ENCODE measurements at places on chromosomes 2 and 18.

GRCh38 chr2:119484834-119485233 lies 39.4 kb downstream of the SCTR start:
- DNase-seq, result no peak

DNA sequence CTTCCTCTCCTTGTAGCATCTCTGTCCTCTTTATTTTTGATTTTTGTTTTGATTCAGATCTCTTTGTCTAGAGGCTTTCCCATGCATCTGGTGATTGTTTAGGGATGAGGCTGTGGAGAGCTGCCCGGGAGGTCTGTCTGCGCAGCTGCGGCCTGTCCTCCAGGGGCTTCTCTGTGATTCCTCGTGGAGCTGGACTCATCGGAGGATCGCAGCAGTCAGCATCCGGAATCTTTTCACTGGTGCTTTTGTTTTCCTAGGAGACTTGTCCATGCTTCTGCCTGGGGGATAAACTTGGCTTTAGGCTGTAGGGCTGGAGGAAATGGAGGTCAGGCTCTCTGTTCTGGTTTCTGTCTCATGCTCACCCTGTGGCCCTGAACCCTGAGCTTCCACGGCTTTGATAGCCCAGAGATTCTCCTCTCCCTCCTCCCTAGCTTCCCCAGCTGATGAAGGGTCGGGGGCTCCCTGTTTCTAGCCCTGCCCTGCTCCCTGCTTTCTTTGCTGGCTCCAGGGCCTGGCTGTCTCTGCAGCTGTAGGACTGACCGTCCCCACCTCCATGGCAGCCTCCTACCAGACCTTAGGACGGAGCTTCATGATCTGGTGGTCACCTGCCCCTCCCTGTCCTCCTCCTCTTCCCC lies 35.5 kb downstream of the ZNF532 start:
- no peak for DNase-seq

DNA sequence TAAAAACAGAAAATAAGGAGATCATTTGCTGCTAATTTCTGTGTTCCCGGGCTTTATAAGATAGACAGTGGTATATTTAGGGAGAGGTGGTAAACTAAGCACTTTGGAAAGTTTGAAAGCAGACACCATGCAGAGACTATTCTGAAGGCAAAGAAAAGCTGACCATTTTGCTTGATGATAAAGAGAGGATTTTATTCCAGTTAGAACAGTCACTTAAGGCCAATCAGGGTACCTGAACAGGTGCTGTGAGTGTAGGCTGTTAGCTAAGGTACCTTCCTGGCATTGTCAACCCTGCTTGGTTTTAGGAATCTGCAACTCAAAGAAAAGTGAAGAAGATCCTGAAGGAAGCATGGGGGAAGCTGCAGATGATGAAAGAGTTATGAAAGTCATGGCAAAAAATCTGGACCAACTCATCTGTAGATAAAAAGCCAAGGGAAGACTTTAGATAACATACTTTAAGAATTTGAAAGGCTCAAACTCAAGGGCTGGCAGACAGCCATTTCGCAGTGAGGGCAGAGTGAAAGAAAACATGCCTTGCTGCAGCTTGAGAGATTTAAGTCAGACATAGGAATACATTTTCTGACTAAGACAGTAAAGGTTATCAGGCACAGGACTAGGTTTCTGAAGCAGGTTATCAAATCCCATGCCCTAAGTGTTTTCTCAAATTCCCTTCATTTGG lies 80.1 kb upstream of the ARL5A start:
- DNase-seq, result no peak

- DNase-seq, result no peak
These were observed 85.6 kb downstream of the EHD3 start for GRCh38 chr2:31319406-31320175.

DNA sequence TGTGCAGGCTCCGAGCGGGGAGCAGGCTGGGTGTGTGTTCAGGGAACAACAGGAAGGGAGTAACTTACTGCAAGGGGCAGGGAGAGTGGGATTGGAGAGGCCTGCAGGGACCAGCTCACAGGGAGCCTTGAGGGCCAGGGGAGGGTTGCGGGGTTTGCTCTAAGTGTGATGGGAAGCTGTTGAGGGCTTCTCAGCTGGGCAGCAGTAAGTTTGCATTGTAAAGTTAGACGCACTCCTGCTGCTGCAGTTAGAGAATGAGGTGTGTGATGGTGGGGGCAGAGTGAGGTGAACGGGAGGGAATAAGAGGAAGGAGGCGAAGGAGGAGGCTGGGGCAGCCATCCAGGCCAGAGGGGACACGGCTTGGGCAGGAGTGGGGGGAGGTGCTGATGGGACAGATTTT lies 53.4 kb downstream of the BOLA3 start:
- DNase-seq, result no peak

DNA sequence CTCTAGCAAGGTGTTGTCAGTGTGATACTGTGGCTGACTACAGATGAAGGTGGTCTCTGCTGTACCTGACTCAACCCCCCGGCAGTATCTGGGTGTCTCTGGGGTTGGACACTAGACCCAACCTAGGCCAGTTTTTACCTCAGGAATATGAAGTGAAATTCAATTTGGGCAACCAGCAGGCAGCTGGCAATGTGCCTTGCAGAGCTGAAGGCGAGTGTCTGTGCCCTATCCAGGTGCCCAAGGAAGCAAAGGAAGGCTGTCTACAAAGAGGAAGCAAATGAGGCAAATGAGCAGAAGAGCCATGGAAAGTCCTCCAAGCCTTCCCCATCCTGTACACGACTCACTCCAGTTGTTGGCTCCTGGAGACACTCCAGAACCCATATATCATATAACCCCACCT lies 264.6 kb upstream of the AGAP1 start:
- DNase-seq, result no peak

- no peak for DNase-seq
These were observed 12.5 kb upstream of the GPR39 start for GRCh38 chr2:132404056-132404455.

GRCh38 chr18:80033181-80034067 lies 810 bp upstream of the RBFA start:
- no peak for DNase-seq

GRCh38 chr18:79798346-79798998 lies 734 bp downstream of the KCNG2 start:
- no peak for DNase-seq

DNA sequence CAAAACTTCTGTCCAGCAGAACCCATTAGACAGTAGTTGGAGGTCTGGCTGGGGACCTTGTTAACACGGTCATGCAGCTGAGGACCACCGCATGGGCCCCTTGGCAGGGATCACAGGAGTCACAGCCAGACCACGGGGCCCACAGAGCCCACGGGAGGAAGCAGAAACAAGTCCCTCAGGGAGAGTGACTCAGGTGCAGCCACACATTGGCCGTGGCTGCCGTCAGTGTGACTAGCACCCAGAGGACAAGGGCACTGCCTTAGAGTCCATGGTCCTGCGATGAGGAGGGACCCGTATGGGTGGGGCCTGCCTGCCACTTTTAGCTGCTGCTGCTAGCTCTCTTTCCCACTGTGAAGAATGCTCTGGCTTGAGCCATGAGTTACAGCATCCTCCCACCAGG lies 5.9 kb upstream of the RFX8 start:
- no peak for DNase-seq

- DNase-seq, result no peak
These were observed 237.5 kb downstream of the PIK3C3 start for GRCh38 chr18:42192251-42193248.

GRCh38 chr2:236210536-236210935 lies 42.4 kb upstream of the GBX2 start:
- no peak for DNase-seq

DNA sequence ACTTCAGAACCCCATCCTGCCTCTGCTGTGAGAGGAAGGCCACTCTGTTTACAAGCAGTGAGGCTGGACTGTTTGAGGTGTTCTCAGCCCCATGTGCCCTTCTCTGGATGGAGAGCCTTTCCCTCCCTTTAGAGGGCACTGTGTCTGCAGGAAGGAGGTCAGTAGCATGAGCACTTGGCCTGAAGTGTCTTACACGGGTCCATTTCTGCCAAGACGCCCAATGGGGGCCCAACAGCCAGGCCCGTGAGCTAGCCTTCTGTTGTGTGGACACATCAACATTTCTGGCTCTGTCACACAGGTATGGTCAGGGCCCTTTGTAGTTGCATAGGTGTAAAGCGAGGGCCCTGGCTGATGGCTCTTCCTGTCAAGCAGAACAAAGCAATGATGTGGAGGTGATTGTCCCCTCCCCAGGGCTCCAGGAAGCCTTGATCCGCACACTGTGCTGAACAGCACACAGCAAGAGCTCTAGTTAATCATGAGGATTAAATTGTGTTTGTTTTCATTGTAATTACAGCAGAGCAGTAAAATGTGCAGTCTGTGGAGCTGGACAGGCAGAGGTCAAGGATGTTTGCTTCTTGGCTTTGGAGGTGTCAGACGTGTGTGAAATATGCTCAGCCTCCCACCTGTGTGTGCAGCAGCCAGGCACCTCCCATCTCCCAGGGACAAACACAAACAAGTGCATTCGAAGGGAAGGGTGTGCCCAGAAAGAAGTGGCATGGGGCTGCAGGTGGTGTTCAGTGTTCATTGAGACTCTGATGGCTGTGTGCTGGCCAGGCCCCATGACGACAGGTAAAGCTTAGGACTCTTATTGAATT lies 132.1 kb downstream of the SH3RF3 start:
- DNase-seq, result no peak

DNA sequence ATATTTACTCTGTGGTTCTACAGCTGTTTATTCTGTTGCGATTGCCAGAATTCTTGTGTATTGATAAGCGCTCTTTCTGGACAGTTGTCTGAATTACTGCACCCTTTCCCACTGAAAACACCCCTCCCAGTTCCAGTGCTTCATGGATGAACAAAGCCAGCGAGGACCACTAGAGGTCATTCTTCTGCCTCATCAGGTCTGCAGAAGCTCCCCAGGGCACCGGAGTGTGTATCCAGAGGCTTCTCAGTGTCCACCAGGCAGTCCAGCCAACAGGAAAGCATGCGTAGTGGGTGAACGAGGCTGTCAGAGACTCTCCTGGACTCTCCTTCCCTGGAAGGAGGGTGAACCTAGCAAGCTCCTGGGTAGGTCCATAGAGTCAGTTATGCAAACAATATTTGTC lies 40.6 kb upstream of the INHBB start:
- DNase-seq, result no peak

DNA sequence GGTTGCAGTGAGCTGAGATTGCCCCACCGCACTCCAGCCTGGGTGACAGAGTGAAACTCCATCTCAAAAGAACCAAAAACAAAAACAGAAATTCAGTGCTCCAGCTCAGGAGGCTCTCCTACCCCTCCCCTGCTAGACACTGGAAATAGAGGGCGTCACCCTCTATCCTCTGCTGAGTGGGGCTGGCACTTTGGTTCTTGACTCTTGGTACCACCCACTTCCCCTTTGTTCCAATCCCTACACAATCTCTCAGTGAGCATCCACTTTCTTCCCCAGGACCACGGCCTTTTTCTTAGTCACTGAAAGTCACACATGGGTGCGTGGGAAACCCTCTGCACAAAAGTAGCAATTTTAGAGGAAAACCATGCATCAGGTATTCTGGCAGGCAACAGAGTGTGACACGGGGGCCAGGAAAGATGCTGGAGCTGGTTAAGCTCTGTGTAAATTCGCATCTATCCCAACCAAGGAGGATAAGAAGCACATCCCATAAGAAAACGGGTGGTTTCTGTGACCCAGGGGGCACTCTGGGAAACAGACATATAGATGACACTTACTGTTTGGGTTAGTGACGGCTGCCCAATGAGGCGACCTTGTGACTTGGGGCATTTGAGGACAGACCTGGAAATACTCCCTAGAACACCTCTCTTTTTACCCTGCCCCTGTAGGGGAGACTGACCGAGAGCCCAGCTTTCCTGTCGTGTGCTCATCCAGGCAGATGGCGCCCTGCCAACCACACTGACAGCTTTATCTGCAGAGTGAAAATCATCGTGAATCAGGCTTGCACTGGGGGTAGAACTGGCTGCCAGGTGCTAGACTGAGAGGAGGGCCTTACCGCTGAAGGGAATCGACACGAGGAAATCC lies 7.7 kb downstream of the HJURP start:
- no peak for DNase-seq

GRCh38 chr2:150357770-150358467 lies 129.5 kb downstream of the RND3 start:
- no peak for DNase-seq

DNA sequence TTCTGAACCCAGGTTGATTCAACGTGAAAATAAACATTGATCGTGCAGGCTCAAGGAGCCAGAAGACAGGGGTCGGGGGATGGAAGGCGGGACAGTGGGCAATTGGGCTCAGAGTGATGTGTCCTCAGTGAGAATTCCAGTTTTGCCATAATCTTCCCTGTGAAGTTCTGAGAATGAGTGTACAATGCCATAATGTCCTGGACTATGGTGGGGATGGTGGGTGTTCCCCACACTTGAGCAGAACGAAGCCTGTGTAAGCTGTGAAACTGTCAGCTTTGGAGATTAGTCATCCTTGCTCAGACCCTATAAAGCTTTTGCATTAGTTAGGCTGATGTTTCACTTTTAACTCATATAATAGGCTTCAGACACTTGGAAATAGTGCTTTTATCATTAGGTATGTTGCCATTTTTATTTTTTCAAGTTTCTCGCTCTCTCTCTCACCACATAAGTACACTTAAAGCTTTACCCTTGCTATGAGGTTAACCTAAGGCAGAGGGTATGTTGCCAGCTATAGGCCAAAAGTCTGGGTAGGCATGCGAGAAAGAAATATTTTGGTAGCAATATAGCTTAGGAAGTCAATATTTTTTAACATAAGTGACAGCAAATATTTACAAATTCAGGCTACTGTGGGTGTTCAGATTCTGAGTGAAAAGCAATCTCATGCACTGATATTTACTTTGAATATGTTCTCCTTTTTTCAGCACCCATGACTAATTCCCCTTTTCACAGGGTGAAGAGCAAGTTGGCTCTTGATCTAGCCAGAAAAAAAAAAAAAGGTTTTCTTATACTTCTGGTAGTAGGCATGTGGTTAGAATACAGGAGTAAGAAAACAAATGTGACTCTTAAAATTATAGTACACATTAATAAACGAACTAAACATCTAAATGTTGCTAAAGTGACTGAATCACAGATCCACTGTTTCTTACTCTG lies 47.2 kb downstream of the CDC42EP3 start:
- DNase-seq, result no peak

- no peak for DNase-seq
These were observed 99.6 kb downstream of the ADD2 start for GRCh38 chr2:70668432-70668831.

- no peak for DNase-seq
These were observed 43.9 kb upstream of the STPG4 start for GRCh38 chr2:47198985-47199451.

DNA sequence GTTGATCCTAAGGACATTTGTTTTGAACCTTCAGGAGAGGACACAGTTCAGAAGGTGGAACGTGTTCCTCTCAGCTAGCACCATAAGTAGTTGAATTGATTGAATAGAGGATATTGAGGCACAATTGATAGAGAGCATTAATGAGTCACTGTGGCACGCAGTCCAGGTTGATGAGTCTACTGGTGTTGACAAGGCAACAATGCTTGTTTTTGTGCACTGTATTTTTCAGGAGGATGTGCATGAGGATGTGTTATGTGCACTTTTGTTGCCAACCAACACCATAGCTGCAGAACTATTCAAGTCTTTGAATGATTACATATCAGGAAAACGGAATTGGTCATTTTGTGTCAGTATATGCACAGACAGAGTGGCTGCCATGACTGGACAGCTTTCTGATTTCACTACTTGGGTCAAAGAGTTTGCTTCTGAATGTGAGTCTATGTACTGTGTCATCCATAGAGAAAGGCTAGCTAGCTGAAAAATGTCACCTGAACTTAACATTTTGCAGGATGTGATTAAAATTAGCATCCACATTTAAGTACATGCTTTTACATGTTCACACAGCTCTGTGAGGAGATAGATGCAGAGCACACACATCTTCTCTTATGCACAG lies 140.1 kb upstream of the B3GNT2 start:
- no peak for DNase-seq

Data from effector CD4-positive, alpha-beta T cell (primary cell).